ENCODE measurements at places on chromosomes 1 and 21.

DNA sequence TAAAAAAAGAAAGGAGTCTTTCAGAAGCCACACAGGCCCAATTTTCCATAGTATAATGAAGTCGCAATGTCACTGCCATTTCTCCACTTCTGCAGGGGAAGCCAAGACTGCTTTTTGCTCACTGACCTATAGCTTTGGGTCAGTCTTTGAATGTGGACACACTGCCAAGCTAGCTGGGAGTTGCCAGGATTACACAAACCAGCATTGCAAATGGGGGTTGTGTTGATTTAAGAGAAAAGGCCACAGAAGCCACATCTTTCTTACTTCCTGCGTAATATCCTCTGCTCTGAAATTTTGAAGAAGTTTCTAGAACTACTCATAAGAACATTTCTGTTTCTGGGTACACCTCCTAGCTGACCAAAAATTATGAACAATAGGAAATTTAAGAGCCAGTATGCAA, 45.8 kb upstream of the SAMSN1 start:
- no peak for DNase-seq

DNA sequence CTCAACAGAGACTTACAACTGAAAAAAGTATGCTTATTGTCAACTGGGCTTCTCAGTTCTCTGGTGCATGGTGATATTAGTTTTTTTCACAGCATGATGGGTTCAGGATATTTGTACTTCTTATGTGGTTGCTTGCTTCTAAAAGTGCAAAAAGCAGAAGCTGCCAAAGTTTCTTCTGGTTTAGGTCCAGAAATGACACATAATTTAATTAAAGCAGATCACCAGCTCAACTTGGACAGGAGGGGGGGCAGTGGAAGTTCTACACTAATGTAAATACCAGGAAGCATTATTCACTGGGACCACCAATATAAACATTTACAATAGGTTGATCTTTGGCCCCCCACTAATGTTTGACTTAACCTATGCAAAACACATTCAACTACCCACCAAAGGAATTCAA, 354.8 kb upstream of the BRINP3 start:
- no peak for DNase-seq

DNA sequence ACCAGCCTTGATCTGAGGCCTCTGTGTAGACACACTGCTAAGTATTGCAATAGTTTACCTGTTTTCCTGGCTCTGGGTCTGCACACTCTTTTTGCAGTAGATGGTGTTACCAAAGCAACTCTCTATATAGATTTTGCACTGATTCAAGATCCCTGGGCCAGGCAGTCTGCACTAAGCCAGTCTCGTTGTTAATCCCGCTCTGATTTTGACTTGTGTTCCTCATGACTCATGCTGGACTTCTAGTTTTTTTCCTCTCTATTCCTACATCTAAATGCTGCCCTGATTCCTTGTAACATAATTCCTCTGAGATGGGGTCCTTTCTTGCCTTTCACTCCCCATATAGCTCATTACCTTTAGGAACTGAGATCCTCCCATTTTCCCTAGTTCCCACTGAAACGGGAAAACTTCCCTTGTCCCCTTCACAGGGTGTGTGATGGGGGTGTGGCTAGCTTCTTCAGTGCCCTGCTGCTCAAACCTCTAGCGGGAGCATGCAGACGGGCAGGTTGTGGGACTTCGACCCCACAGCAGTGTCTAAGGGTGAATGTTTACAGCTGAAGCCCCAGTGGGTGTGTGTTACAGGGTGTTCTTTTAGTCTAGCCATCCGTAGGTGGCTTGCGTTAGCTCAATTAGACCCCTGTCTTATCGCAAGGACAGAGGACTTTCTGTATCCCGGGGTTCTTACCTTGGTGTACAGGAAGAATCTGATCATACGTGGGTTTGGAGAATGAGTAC, 106.5 kb upstream of the RAB3GAP2 start:
- DNase-seq, result no peak

- DNase-seq, result no peak
Measured at GRCh38 chr1:193538003-193538354, 351.6 kb upstream of the B3GALT2 start.

- DNase-seq, result no peak
Measured at GRCh38 chr1:27108588-27108987, 46.3 kb downstream of the SLC9A1 start.

- no peak for DNase-seq
Measured at GRCh38 chr1:59006289-59006658, 222.4 kb upstream of the JUN start.

DNA sequence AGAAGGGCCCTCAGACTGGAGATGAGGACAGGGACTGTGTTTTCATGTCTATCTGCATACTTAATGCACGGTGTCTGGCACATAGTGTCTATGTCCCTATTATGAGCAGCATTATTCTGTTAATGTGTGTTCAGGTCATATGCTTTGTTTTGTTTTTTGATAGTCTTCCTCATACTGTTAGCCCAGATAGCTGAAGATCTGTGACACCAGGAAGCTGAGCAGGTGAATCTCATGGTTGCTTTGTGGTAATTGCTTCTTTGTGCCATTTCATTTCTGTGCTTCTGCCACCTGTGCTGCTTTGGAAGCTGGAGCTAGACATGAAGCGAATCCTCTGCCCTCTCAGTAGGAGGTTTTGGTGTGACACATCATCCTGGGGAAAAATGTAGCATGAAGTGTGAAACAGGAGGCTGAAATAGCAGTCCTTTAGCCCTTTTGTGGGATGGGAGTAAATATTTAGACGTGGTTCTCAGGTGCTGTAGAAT, 15.8 kb downstream of the SMAP2 start:
- no peak for DNase-seq

DNA sequence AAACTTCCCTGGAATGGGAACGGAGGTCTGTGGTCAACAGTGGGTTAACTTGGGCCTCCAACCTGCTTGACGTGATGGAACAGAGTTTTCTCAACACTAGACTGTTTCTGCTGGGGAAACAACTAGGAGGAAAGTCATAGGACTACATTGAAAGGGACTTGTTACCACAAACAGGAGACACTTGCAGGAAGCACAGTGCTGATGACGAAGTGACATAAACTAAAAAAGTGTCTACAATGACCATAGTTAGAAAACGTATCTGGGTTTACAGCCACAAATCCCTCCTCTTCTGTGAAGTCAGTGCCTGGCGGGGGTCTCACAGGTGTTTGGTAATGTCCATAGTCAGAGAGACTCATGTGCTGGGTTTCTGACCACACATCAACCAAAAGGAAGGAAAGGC, 86.3 kb downstream of the FCRL5 start:
- no peak for DNase-seq

Measured in stimulated activated CD8-positive, alpha-beta memory T cell treated with anti-CD3 and anti-CD28 coated beads, Interleukin-15, amount 100 ng/mL, for 48 hours (primary cell).